ENCODE measurements at places on chromosomes 1 and 21. TPM values are rescaled to one million over a fixed set of nuclear protein-coding genes. Genes with fewer than 3 reads are reported as not detected.

Gene ATP1A4
- not detected for total RNA-seq

Gene NBPF9
- 16.2 TPM for total RNA-seq

Gene GJA8
- total RNA-seq, result not detected

Gene PHF13
- total RNA-seq, result 10.0 TPM

Gene NFASC
- 1.8 TPM for total RNA-seq

Gene LIN28A
- not detected for total RNA-seq

Gene DNAJC28
- total RNA-seq, result 0.40 TPM

Gene OTUD3
- 3.2 TPM for total RNA-seq

All from A549 treated with DMSO at 1 μM for 4 hours (cell line).